ENCODE measurements at places on chromosomes 6 and 20.

DNA sequence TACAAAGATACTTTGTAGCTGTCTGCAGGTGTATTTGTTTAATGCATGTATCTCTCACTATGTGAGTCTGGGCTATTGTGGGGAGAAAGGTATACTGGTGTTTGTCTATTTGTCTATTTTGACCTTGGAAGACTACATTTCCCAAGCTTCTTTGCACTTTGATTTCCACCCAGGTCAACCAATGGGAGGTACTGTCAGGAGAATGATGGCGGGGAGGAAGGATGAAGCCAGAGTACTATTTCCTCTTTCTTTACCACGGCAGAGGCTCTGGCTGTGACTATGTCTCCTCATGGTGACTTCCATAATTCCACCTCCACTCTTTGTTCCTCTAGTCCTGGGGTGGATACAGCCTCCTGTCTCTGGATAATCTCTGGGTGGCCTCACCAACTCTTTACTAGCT lies 23.1 kb downstream of the LBP start:
- no peak for DNase-seq

GRCh38 chr20:49919461-49919860 lies 4.1 kb upstream of the SPATA2 start:
- no peak for DNase-seq

- DNase-seq, result no peak
Observed at GRCh38 chr6:161360520-161360919, 86.7 kb upstream of the AGPAT4 start.

DNA sequence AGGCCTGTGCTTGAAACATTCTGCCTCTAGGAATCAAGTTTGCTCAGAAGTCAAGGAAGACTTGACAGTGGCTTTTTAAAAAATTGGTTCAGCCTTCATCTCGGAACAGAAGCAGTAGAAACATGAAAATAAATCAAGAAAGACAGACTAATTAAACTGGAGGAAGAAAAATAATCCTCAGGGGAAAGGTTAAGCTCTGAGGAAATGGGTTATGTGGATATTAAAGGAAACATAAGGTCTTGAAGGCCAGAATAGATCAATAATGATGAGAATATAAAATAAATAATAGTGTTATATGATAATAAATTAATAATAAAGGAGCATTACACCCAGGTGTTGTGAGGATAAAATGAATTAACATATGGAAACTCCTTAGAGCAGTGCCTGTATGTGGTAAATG lies 121.7 kb downstream of the GPR63 start:
- no peak for DNase-seq

DNA sequence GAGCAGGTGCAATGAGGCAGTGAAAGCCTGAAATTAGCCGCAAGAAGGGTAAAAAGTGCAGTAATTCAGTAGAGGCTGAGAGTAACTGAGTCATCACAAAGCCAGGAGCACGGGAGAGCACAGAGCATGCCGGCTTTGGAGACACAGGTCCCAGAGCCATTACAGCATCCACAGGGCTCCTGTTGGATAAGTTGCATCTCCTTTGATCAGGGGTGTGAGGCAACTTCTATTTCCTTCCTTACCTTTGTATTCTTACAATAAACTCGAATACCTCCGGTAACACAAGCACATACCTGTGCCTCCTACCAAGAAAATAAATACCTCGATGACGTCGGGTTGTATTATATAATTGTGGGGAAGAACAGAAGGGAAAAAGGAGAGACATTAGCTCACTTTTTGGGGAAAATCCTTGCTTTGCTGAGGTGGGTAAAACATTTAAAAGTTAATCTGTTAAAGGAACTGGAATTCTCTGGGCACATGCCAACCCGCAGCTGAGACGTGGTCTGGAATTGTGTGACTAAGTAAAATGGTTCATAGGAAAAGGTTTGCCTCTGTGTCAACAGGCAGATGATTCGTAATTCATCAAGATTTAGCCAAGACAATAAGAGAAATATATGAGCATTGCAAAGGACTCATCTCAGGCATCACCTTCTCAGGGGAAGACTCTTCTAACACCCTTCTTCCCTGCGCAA lies 360.7 kb upstream of the ZFP64 start:
- DNase-seq, result no peak

DNA sequence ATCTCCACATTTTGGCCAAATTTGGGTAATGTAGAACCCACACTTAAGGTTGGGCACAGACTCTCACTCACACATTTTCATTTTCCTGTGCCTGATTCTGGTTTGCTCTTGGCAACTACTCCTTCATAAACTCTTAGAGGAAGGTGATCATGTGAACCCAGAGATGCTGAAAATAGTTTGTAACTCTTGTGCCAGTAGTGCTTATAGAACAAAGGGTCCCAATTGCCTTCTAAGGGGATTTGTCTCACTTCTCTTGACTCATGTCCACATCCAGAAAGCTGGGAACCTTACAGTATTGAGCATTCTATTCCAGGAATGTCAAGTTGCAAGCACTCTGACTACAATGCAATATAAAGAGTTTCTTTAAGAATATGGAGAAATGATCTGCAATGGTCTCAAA lies 62.0 kb upstream of the TASP1 start:
- DNase-seq, result no peak

GRCh38 chr20:58361481-58362205 lies 27.4 kb upstream of the VAPB start:
- peak; percentile 26 for DNase-seq

DNA sequence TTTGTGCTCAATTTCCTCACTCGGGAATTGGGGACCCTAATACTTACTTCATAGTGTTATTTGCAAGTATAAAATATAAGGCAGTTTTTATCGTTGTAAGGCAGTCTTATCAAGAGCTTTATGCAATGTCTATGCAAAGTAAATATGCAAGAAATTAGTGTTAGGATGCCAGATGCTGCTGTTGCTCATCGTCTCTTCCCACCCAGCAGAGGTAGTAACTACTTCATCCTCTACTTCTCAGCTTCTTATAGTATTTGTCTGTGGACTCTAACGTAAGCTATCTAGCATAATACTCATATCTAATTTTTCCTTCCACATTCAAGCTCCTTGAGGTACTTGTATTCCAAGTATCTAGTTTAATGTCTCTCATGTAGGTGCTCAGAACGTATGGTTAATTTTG lies 11.6 kb downstream of the PLCG1 start:
- DNase-seq, result no peak
